ENCODE measurements at places on chromosomes 7 and 10.

- no peak for DNase-seq
Measured at GRCh38 chr7:146876411-146876810, 759.8 kb downstream of the CNTNAP2 start.

- DNase-seq = no peak
Measured at GRCh38 chr10:132588301-132589013, 50.9 kb downstream of the INPP5A start.

GRCh38 chr7:127776776-127777386, 124.9 kb downstream of the SND1 start:
- no peak for DNase-seq

GRCh38 chr10:120086066-120086465, 193.5 kb downstream of the SEC23IP start:
- no peak for DNase-seq

DNA sequence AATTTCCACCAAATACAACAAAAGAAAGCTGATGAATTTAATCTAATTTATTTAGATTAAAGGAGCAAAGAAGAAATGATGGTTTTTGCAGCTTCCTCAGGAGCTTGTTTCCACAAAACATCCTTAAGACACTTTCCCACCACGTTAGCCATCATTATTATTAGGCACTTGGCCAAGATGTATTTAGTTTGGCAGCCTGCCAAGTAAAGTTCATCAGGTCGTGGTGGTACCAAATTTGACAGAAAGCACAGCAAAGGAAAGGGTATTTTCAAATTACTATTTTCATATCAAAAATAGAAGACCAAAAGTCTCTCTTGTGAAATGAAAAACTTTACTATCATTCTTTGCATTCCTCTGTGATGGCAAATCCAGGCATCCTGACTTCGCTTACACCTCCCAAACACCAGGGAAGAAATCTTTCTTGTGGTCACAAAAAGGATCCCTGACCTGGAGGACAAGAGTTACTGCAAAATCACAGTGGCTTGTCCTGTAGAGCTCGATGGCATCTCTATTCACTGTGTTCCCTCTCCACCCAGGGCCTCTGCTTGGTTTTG, 123.1 kb upstream of the INHBA start:
- DNase-seq = no peak

- no peak for DNase-seq
Measured at GRCh38 chr10:20598590-20598989, 298.5 kb downstream of the NEBL start.

- no peak for DNase-seq
Measured at GRCh38 chr7:134548877-134549276, at the start of gene AKR1B15. Gene AKR1B15, plus strand, starts transcription at chr7:134549110. Its CDS starts 15,510 bp downstream, at chr7:134564620.

GRCh38 chr10:122127943-122128342, 139.0 kb downstream of the TACC2 start:
- DNase-seq = no peak

DNA sequence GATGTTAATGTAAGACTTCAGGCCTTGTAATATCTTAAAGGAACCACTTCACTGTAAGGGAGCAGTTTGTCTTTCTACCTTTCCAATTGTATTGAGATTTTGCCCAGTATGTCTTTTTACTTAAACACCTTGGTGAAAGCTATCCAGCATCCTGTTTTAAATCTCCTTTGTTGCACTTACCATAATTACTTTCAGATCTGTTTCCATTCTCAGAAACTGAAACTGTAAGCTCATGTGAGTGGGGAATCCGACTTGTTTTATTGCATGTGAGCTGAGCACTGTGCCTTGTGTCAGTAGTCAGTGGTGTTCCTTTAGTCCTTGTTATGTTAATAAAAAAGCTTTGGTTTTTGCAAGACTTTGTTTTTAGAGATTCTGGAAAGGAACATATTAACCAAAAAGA, 42.2 kb downstream of the BMPR1A start:
- no peak for DNase-seq

DNA sequence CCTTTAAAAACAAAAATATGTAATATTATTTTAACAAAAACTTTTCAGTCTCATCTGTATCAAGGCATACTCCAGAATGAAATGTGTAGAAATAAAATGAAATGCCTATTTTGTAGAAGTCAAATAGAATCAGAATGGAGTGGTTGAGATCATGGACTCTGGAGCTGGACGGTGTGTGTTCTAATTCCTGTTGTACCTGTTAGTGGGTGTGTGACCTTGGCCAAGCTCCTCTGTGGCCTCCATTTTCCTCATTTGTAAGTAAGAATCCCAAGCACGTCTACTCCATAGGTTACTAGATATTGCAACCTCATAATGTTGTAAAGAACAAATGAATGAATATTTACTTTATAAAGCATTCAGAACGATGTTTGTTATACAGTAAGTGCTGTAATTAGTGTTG, 74.9 kb downstream of the HDAC9 start:
- DNase-seq = no peak

- no peak for DNase-seq
Measured at GRCh38 chr10:6231730-6232129, 29.0 kb downstream of the PFKFB3 start.

- no peak for DNase-seq
Measured at GRCh38 chr10:95337423-95338160, 46.8 kb upstream of the PDLIM1 start.

DNA sequence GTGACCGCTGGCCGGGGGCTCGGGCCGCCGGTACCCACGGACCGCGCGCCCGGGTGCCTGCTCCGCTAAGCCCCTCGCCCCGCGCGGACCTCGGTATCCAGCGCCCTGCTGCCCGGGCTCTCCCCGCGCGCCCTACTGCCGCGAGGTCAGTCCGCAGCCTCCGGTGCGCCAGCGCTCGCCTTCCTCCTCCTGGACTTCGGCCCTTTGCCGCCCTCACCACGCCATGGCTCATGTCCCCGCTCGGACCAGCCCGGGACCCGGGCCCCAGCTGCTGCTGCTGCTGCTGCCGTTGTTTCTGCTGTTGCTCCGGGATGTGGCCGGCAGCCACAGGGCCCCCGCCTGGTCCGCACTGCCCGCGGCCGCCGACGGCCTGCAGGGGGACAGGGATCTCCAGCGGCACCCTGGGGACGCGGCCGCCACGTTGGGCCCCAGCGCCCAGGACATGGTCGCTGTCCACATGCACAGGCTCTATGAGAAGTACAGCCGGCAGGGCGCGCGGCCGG, 483 bp downstream of the GDF10 start:
- no peak for DNase-seq
